ENCODE measurements at places on chromosomes 7 and 10.
A peak's percentile ranks its signal among the peaks of the same experiment; 100 is the strongest.

GRCh38 chr7:129225206-129225930 lies 538 bp downstream of the AHCYL2 start:
- DNase-seq = peak; percentile 57

DNA sequence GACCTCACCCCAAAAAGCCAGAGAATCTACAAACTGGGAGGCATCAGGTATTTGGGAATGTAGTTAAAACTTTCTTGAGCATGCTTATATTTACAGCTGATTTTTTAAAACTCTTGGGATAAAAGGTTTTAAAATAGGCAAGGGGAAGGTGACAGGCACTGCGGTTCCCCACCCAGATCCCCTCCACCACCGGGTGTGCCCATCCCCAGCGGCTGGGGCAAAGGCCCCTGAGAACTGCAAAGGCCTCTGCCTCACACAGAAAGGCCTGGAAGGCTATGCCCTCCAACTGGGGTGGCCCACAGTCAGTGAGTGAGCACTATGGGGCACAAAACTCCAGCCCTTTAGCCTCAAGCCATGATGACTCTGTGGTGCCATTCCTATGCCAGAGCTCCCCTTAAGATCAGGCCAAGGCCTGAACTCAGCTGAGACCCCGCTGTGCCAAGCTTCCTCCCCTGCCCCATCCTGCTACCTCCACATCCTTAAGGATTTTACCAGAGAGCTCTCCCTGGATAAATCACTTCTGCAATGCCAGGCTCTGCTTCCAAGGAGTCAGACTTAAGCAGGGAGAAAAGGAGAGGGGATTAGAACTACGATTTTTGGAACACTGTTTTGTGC lies 299.1 kb downstream of the GRID1 start:
- DNase-seq = no peak

DNA sequence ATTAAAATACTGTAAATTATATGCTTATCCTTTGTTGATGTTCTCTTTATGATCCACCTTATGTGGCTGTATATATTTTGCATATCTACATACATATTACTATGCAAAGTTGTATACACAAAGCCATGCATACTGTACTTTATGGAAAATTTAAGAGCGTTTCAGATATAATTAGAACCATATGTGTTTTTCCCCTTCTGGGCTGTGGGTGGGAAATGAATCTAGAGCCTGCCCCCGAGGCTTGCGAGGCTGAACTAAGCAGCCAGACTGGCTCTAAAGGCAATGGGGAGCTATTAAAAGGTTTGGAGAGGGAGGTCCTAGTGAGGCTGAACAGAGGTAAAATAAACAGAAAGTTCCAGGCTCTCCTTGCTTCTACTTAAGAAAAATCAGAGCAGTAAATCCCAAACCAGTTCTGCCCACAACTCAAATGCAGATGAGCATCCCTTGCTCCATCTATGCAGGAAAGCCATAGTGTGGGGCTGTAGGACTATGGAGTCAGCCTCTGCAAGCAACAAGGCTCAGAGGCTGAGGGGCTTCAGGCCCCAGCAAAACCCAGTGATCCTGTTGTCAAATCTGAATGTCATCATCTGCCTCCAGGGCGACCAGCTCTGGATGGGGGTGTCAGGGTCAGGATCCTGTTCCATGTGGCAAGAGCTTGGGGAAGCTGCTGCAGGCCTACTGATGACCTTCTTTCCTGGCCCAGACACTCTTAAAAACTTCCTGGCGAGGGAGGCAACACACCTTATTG lies 14.1 kb upstream of the DDIT4 start:
- no peak for DNase-seq

GRCh38 chr10:44477046-44477425 lies 92.1 kb upstream of the CXCL12 start:
- DNase-seq = no peak

DNA sequence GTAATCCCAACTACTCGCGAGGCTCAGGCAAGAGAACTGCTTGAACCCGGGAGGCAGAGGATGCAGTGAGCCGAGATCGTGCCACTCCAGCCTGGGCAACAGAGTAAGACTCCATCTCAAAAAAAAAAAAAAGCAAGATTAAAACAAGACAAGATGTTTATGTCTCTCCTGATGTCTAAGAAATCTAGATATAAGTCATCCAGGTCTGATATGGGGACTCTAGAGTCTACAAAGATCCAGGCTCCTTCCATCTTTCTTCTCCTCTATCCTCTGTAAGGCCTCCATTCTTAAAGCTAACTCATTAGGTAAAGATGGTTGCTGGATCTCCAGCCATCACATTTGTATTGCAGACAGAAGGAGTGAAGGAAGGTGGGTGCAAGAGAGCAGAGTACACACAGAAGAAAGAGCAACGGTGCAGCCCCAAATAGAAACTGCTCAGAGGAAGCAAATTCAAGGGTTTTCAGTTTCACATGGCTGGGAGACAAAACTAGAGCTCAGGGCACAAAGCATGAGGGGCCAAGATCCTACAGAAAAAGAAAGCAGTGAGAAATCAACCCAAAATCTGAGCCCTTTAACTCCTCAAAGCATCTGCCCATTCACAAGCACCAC lies 57.6 kb downstream of the USP6NL start:
- no peak for DNase-seq

DNA sequence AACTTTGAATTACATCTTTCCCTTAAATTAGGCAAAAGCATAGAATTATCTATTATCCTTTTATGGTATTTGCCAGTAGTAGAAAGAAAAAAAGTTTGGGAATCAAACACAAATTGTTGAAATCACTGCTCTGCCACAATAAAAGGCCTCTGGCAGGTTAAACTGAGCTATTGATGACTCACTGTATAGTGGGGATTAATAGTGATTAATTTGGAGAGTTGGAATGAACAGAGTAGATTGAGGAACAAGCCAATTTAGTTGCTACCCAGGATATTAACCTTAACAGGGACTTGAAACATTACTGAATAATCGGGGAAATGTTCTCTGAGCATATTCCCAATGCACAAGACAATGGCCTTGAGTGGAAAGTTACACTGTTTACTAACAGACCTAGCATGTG lies 33.1 kb downstream of the MASTL start:
- DNase-seq = no peak

DNA sequence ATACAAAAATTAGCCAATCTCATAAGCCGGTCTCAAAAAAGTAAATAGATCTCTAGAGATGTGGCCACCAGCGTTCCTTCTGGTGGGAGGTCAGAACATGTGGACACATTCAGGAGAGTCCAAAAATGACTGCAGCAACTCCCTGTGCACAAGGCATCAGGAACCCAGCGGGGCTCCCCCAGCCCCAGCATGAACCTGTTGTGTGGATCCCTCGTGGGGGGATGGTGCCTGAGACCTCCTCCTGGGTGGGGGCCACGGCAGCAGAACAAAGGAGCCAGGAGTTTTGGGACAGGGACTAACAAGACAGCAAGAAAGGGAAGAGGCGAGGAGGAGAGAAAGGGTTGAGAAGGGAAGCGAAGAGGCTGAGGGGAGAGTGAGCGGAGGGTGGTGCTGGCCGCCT lies 121.8 kb downstream of the WDR37 start:
- DNase-seq = no peak

DNA sequence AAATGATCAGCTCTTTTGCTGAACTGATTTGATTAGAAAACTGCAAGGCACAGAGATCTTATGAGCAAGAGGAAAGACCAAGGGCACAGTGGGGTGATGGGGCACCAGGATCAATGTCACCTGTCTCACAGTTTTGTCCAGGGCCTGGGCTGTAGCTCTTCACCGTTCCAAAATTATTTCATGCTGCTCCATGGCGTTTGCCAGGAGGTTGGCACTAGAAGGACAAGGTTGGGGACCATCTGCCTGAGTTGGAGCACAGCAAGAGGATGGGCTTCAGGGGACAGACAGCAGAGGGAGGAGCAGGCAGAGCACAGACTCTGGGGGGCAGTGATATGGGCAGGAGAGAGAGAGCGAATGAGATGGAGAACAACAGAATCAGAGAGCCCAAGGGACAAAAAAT lies 17.5 kb upstream of the FRA10AC1 start:
- DNase-seq = no peak

- no peak for DNase-seq
These were observed 28.7 kb downstream of the TMEM106B start for GRCh38 chr7:12239806-12240205.

- DNase-seq = no peak
These were observed 29.0 kb upstream of the ZNF273 start for GRCh38 chr7:64874114-64874513.

DNA sequence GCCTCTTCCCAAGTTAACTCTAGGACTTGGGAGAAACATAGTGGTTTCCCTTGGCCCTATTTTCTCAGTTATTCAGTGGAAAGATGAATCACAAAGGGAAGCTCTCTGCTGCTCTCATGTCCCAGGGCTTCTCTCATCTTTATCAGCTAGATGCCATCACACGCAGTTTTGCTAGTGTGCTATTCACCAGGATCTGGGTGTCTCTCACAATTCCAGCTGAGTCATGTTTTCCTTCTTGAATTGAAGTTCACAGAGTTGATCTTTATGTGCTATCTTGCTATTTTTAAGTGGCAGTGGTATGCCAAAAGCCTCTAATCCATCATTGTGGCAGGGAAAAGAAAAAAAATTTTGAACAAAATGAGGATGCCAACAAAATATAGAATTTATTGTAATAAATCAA lies 101.3 kb downstream of the TWIST1 start:
- DNase-seq = no peak

GRCh38 chr10:63627881-63628296 lies 106.7 kb downstream of the REEP3 start:
- no peak for DNase-seq

GRCh38 chr7:53596230-53596629 lies 560.8 kb downstream of the POM121L12 start:
- no peak for DNase-seq

DNA sequence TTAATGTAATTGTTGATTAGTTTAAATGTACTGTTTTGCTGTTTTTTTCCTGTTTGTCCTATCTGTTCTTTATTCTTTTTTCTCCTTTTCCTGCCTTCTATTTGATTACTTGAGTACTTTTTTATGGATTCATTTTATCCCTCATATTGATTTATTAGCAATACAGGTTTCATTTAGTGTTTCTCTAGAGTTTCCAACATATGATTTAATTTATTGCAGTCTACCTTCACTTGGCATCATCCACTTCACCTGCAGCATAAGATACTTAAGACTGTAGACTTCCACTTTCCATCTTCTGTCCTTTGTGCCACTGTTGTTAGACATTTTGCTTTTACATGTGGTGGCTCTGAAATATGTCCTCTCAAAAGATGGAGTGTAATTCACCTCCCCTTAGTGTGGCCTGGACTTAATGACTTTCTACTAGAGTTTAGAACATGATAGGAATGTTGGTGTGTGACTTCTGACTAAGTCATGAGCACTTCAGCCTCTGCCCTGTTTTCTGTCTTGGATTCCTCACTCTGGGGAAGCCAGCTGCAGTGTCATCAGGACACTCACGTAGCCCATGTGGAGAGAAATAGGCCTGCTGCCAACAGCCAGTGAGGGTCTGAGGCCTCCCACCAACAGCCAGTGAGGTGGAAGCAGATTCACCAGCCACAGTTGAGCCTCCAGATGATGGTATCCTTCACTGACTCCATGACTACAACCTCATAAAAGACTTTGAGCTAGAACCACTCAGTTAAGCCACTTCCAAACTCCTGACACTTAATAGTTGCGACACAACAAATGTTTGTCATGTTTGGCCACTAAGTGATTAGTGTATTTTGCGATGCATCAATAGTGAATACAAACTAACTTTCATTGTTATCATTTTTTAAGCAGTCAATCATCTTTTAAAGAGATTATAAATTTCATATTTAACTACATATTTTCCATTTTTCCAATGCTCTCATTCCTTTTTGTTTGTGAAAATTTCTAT lies 643.5 kb upstream of the DPP6 start:
- no peak for DNase-seq

DNA sequence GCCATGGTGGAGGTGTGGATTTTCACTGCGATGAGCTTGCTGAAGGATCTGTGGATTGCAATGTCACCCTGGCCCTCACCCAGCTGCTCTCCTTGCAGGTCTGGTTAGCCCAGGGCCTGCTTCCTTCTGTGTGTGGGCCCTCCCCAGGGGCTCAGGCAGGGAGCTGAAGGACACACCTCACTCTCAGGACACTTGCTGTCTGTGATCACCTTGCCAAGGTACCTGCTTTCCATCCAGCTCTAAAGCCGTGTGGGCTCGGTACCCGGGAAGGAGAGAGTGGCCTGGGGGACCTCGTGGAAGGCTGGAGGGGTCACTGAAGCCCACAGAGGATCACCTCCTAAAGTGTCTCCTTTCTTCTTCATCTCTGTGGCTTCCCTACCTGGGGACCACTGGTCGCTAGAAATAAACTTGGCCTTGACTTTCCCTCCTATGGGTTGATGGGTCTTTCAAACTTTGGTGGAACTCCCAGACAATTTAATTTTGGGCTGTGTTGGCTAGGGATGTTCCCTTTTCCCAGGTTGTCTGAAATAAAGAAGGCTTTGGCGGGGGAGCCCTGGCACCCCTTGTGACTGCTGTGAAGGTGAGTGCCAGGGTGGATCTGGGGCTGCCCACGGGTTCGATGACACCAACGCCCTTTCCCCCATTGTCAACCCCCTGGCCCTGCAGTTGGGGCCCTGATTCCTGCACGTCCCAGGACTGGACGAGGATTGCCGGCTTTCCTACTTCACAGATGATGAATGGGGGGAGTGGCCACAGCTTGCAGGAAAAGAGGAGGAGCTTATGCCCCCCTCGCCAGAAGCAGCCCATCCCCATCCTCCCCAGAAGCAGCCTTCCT lies 331.0 kb downstream of the ADARB2 start:
- DNase-seq = no peak

- no peak for DNase-seq
These were observed 66.2 kb downstream of the CTBP2 start for GRCh38 chr10:125093974-125094705.

GRCh38 chr7:47683485-47683898 lies 101.6 kb upstream of the TNS3 start:
- DNase-seq = no peak

DNA sequence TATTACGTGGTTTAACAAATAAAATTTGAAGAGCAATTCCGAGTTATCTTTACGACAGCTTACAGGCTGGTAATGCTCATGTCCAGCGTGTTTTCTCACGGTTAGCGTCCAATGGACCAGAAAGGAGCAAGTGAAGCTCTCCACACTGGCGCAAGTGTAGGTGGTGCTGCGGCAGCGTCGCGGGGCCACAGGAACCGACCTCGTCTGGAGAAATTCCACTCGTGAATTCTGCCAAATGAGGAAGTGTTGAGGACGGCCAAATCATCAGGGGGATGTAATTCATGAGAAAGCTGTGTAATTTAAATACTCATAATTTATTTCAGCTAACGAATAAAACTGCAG lies 350 bp upstream of the ZNF37A start:
- no peak for DNase-seq

- no peak for DNase-seq
These were observed 16.2 kb downstream of the GHITM start for GRCh38 chr10:84155521-84155920.

- DNase-seq = no peak
These were observed 80.4 kb downstream of the UPF2 start for GRCh38 chr10:11962176-11962575.

- no peak for DNase-seq
These were observed 38.9 kb upstream of the PLCE1 start for GRCh38 chr10:93954726-93955363.

- DNase-seq = no peak
These were observed 79.3 kb upstream of the SEC61G start for GRCh38 chr7:54838175-54838910.
